ENCODE measurements at places on chromosomes 1 and 21.

DNA sequence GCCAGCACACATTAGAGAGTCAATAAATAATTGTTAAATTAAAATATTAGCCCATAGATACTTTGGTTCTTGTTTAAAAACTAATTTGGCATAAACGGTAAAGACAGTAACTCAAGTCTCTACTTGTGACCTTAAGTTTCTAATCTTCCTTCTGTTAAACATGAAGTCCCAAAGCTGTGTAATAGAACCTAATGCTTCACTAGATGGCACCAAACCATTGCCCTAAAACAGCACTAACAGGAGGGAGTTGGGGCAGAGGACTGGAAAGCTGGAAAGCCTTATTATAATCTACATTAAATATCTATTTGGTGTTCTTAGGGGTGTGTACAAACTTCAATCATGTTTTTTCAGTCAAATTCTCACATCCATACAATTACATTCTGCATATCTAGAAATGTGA, 176.7 kb downstream of the OLFM3 start:
- peak; percentile 2 for DNase-seq

DNA sequence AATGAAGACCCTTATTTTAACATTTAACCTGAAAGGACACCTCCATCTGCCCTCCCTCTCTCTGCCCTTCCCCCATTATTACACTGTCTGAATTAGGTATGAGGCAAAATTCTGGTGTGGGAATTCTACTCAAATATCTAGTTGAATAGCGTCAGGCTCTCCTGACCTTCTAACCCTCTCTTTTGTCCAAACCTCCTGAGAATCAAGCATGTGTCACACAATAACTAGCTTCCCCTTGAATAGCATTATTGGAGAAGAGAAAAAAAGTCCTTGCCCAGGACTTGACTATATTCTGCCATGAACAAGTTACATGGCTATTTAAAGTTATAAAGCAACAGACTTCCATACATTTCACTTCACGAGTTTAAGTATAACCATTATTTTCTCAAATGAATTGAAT, 35.5 kb downstream of the USH2A start:
- no peak for DNase-seq

- peak; percentile 30 for DNase-seq
Observed at GRCh38 chr1:244391761-244392160, 59.9 kb downstream of the ADSS2 start.

GRCh38 chr1:239771550-239771949, 320.1 kb upstream of the FMN2 start:
- DNase-seq: no peak

- peak; percentile 74 for DNase-seq
Observed at GRCh38 chr1:218658899-218659298, 313.8 kb downstream of the TGFB2 start.

GRCh38 chr1:236111527-236112331, 30.6 kb upstream of the GPR137B start:
- DNase-seq: no peak

DNA sequence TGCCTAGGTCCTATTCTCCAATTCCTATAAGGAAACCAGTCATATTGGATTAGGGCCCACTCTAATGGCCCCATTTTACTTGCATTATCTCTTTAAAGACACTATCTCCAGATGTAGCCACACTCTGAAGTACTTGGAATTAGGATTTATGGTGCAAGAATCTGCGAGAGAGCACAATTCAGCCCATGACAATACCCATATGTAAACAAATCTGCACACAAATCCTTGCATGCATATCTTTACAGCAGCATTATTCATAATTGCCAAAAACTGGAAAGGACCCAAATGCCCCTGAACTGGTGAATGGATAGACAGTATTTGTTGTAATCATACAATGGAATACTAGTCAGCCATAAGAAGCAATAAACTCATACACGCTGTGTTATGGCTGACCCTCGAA, 229.8 kb upstream of the ADAMTS5 start:
- no peak for DNase-seq

- DNase-seq: no peak
Observed at GRCh38 chr1:118989006-118989815, 1.1 kb upstream of the TBX15 start.

DNA sequence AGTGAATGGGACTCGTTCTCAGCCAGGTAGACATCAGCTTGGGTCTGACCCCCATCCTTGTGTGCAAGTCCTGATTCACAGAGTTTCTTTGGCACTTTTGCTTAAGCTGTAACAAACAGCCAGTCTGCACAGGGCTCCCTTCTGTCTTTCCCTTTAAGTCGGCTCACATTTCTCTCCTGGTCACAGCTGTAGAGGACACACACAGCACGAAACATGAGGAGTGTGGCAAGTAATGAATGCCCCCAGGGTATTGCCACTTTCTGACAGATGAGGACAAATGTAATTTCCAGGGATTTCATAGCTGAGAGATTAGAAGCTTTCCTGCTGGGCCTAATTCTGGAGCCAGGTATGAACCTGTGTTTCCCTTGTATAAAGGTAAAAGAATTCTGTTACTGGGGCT, 423.5 kb downstream of the KIF26B start:
- DNase-seq: no peak

- no peak for DNase-seq
Observed at GRCh38 chr1:229271448-229272159, 693 bp downstream of the RAB4A start.

- no peak for DNase-seq
Observed at GRCh38 chr1:228968891-228969606, 233.8 kb downstream of the RHOU start.

DNA sequence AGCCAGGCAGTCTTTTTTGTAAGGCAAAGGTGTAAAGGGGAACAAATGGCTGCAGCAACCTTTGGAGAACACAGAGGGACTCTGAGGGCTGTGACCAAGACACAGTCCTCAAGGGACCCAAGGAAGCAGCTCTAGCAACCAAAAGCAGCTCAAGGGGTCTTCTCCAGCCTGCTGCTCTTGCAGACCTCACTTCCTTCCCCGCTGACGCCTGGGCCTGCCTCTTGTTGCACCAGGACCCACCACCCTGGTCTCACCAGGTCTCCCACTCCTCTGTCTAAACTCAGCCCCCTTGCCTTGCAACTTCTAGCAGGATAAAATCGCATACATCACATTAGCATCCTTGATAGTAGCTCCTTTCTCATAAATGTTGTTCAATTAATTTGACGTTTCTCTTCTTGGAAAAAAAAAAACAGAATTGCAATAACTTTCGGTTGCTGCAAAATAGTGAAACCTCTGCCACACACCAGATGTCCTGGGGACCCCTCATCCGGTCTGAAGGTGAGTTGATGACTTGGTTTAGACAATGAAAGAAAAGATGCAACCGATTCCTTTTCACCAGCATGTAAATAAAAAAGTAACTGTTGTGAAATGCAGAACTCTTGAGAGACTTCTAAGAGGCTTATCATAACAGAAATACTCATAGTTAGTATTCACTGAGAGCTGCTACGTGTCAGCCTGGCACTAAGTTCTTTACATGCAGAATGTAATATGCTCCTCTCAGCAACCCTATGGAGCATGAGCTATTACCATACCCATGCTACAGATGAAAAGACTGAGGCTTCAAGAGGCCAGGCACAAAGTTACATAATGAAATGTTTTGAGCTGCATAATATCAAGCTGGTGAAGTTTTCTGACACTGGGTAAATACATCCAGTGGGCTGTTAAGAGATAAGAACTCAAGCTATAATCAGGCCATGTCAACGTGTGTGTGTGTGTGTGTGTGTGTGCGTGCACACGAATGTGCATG, 58.5 kb downstream of the UMODL1 start:
- no peak for DNase-seq

DNA sequence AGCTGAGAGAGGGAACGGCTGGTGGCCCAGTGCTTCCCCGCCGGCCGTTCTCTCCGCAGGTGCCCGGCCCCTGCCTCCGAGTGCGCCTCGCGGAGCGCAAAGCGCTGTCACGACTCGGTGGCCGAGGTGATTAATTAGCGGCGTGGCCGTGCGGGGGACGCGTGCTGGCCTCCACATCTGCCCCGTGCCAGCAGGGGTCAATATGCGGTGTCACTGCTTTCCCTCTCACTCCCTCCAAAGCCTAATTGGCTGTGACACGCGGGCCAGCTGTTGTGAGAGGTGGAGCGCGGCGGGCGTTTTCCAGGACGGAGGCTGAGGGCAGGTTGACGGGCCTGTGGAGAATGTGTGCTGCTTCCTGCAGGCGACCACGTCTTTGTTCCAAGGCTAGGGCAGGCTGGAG, 239.0 kb downstream of the LMX1A start:
- DNase-seq: no peak

DNA sequence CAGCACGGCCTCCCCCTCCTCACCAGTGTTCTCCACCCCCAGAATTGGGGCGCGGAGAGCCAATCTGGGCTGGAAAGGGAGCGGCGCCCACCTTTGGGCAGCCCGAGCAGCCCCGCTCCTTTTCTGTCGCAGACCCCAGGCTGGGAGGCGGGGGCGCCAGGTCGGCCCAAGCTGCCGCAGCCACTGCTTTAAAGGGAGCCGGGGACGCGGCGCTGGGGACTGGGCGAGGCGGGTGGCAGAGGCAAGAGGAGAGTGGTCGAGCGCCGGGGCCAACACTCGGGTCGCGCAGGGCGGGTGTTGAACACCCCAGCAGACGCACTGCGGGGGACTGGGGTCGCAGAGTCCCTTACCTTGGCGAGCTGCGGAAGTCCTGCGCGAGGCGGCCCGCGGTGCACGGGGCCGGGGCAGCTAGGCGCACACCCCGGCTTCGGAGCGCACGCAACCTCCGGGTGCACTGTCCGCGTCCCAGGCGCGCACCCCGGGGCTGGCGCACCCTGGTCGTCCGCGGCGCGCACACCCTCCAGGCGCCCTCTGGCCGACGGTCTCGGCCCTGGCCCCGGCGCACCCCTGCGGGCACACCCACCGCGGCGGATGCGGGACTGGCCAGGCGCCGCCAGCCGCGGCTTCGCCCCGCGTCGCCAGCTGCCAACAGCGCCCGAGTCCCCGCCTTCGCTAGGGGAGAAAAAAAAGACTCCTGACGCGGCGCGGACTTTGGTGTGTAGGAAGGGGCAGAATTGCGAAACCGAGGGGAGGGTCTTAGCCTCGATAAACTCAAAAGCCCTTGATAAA, at the start of gene KANK4:
Gene KANK4, minus strand, starts transcription at position 679 of the 789 bp plus-strand sequence. CDS start 37,870 bp downstream, outside the sequence.
- DNase-seq: no peak

DNA sequence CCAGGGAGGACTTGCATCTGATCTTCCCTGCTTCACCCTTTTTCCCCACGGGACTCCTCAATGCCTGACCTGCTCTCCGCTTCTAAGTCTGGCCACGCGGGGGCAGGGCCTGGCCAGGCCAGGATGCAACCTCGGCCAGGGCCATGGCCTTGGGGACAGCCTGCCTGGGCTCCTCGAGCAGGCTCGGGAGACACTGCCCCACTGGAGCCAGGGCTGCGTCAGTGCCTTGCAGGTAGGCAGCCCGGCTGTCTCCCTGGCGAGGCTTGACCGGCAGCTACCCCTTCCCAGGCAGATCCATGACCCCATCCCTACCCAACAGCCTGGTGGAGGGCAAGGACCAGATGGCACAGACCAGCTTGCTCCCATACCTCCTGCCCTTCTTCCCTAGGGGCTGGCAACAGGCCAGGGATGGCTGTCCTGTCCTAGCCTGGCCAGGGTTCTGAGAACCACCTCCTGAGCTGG, 2.7 kb upstream of the PRDM16 start:
- no peak for DNase-seq

Data from RWPE1 (cell line).